ENCODE measurements at places on chromosomes 7 and 10. TPM values are rescaled to one million over a fixed set of nuclear protein-coding genes. Genes with fewer than 3 reads are reported as not detected.

DNA sequence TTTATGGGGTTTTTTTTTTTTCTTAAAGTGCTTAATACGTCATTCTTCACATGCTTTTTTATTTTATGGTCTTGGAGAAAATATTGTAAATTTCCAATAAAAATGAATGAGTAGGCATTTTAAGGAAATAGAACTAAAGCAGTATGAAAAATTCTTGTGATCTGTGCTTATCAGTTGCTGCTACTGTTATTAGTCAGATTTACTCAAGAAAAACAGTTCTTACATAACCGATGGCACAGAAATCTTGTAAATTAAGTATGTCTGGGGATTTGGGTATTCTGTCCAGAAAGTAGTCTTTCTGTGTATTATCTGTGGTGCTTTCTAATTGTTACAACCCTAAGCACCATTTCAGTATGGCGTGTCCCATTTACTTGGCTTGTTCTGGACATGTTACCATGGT, 64.7 kb downstream of the LRGUK start:
- DNase-seq: no peak

- no peak for DNase-seq
These were observed 18.0 kb upstream of the SLF2 start for GRCh38 chr10:100894589-100895294.

- DNase-seq: no peak
These were observed 15.3 kb downstream of the EPHB6 start for GRCh38 chr7:142870147-142870559.

DNA sequence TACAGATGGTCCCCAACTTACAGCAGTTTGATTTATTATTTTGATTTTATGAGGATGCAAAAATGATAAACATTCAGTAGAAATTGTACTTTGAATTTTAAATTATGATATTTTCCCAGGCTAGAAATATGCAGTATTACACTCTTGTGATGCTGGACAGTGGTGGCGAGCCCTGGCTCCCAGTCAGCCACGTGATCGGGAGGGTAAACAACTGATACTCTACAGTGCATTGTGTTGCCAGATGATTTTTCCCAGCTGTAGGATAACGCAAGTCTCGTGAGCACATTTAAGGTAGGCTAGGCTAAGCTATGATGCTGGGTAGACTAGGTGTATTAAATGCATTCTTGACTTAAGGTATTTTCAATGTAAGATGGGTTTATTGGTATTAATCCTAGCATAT, 865.2 kb downstream of the SORCS3 start:
- no peak for DNase-seq

GRCh38 chr7:130293521-130293920, 560 bp downstream of the CPA4 start:
- no peak for DNase-seq

The NEUROG3 gene
- not detected for total RNA-seq

The FAM25G gene
- total RNA-seq: not detected

The ANK3 gene
- 188 TPM for total RNA-seq

The WNT2 gene
- total RNA-seq: 0.57 TPM

The FAM53B gene
- 45.3 TPM for total RNA-seq

The TSPAN33 gene
- total RNA-seq: 15.1 TPM
